ENCODE measurements at places on chromosomes 7 and 10.

DNA sequence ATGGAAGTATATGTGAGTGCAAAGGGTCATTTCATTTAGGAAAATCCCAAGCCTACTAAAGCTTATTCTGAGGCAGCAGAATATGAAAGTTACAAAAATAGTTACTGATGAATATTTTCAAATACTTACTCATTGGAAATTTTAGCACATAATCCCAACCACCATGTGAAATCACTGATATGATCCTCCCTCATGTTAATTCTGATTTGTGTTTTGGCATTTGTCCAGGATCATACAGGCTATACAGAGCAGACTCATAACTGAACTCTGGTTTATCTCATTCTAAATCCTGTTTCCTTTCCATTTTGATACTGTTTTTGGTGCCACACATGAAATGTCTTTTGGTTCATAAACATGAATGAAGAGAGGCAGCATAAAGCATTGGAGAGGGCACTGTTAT lies 3.4 kb upstream of the FAM24B start:
- DNase-seq = no peak

DNA sequence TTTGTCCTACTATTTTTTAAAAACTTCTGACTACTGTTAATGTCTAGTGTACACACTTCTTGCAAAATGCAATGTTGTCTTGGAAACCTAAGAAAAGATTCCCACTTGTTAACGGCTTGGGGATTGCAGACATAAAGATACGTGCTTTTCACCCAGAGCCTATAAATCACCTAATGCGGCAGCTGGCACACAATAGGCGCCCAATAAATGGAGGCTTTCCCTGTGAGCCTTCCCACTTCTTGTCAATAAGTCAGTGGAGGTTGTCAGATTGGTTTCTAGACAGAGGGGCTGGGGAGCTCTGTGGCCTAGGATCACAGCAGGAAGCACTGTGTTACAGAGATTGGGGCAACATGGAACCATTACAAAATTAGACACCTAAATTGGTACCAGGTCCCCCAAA lies 74.7 kb downstream of the VSTM4 start:
- DNase-seq = no peak

- DNase-seq = no peak
These were observed 94.1 kb upstream of the ZNF800 start for GRCh38 chr7:127486654-127487053.

DNA sequence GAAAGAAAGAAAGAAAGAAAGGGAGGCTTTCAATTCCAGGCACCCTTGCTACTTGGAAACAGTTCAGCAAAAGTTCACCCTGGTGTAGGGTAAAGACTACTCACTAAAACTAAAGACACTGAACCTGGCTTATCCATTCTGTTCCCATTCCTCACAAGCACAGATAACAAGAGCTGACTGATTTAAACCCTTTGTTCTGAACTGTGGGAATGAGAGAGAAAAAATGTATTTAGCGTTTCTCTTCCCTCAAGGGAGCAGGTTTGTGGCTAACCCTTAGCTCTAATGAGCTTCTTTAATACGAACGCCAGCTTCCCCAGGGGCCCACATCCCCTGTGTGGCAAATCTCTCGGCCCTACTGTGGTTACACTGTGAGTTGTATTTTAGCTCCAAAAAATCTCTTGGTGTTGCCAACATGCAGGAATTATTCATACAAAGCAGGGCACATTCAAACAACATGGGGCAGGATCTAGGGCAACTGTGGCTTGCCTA lies 23.3 kb downstream of the PRTFDC1 start:
- DNase-seq = no peak

GRCh38 chr7:50614721-50615518 lies 49.7 kb upstream of the DDC start:
- no peak for DNase-seq

- DNase-seq = no peak
These were observed 65.4 kb upstream of the TNS3 start for GRCh38 chr7:47647181-47647917.
